NCI-H460 (cell line): ENCODE measurements at places on chromosomes 5 and 9.

DNA sequence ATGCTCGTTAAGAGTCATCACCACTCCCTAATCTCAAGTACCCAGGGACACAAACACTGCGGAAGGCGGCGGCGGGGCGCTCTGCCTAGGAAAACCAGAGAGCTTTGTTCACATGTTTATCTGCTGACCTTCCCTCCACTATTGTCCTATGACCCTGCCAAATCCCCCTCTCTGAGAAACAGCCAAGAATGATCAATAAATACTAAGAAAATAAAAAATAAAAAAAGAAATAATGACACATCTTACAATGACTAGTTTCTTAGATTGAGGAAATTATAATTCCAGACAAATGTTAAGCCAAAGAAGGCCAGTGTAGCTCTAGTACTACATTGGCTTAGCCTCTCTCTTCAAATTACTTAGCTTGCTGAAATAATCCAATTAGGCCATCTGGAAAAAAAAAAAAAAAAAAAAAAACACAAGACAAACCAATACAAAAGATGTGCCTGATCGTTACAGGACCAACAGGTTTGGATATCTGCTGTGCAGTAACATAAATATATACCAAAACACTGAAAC is 58.0 kb downstream of the ANXA2R start:
- no peak for DNase-seq

GRCh38 chr5:155620821-155621410 is 607.4 kb downstream of the KIF4B start:
- DNase-seq = no peak

GRCh38 chr9:8208465-8208864 is 408.9 kb upstream of the DMAC1 start:
- DNase-seq = no peak

DNA sequence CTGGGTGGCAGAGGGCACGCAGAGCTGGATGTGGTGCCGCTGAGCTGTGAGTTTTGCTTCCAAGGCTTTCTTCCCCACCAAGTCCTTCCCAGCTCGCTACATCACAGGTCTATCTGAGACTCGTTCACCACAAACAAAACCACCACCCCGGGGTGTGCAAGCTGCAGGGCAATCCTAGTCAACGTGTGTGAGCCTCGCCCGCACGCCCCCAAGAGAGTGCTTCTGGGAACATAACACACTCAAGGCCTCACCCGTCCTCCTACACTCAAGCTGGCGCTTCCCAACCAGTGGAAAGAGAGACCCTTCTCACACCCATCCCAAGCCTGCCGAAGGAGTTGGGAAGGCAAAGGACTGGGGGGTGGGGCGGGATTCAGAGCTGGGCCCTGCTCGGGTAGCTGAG is 10.6 kb downstream of the SNAPC4 start:
- no peak for DNase-seq

GRCh38 chr5:151086905-151087360 is 6.1 kb upstream of the TNIP1 start:
- DNase-seq = no peak

- no peak for DNase-seq
Observed at GRCh38 chr5:390623-391491, 52.1 kb upstream of the EXOC3 start.

DNA sequence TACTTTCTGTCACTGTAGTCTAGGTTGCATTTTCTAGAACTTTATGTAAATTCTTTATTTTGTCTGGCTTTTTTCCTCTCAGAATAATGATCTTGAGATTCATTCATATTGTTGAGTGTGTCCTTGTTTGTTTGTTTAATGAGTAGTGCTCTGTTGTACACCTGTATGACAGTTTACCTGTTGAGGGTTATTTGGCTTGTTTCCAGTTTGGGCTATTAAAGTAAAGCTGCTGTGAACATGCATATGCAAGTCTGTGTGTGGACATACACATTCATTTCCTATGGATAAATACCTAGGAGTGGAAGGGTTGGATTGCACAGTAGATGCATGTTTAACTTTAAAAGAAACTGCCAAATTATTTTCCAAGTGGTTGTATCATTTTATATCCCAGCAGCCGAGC is 30.4 kb downstream of the MVB12B start:
- DNase-seq = no peak
